T-cell (primary cell): ENCODE measurements at places on chromosomes 4 and X. TPM values are rescaled to one million over a fixed set of nuclear protein-coding genes. Genes with fewer than 3 reads are reported as not detected.

The GAK gene
- total RNA-seq, result 223 TPM

The GRIA3 gene
- total RNA-seq, result not detected

The NXF2 gene
- not detected for total RNA-seq

The ETDA gene
- total RNA-seq, result not detected

The SHOX gene
- not detected for total RNA-seq

The CAPN6 gene
- not detected for total RNA-seq

The TCEAL6 gene
- total RNA-seq, result not detected

The PCDH11X gene
- not detected for total RNA-seq

The ZCCHC18 gene
- total RNA-seq, result 2.7 TPM

- DNase-seq, result no peak
- H3K27me3 ChIP-seq, result no peaks in the 10 kb centered on the region
- no peak overlapping the region for H3K4me3 ChIP-seq
- no peaks in the 10 kb centered on the region for H3K4me1 ChIP-seq
- peaks cover 10% of the 10 kb centered on the region for H3K36me3 ChIP-seq
- H3K27ac ChIP-seq, result no peak overlapping the region
These were observed 94.9 kb downstream of the ATP8A1 start for GRCh38 chr4:42562016-42562415.

DNA sequence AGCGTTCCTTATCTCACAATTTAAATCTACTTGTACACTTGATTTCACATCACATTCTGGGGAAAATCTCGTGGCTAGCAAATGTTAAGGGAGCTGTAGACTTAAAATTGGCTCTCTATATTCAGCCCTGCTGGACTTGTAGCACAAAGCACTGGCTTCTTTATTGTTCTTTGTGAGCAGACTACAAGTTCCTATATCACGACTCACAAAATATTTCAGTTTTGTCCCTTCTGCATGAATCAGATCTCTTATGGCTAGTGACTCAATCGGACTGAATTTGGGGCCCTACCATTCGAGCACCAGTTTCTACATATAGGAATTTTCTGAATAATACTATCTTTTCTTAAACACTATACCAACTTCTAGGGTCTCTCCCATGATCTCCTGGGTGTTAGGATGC lies 390.1 kb downstream of the ADAM29 start:
- H3K4me3 ChIP-seq, result no peak overlapping the region
- no peak overlapping the region for H3K27ac ChIP-seq
- no peaks in the 10 kb centered on the region for H3K27me3 ChIP-seq
- no peaks in the 10 kb centered on the region for H3K4me1 ChIP-seq
- H3K36me3 ChIP-seq, result no peaks in the 10 kb centered on the region

GRCh38 chrX:43876680-43877079 lies 5.6 kb downstream of the MAOB start:
- no peaks in the 10 kb centered on the region for H3K4me1 ChIP-seq
- no peak overlapping the region for H3K27ac ChIP-seq
- peaks cover 9% of the 10 kb centered on the region for H3K27me3 ChIP-seq
- no peak overlapping the region for H3K4me3 ChIP-seq

DNA sequence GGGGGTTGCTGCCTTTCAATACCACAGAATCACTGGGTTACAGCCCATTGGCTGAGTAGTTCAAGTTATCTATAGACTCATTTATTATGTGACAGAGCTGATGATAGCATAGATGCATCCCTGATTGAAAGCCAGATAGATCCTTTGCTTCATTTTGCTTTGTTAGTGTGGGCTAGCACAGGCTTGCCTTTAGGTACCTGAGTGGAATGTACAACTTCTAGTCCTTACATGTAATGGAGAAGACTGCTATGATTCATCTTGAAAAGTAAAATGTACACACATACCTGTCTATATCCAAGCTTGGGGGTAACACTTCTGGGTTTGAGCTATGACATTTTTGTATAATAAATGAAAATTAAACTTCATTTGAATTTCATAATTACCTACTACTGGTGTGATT lies 226.0 kb upstream of the FTHL17 start:
- no peaks in the 10 kb centered on the region for H3K27me3 ChIP-seq

- no peak overlapping the region for H3K4me3 ChIP-seq
- peaks cover 29% of the 10 kb centered on the region for H3K4me1 ChIP-seq
- no peak overlapping the region for H3K27ac ChIP-seq
- no peak for DNase-seq
These were observed 49.5 kb downstream of the CLDN34 start for GRCh38 chrX:10016519-10017132.

DNA sequence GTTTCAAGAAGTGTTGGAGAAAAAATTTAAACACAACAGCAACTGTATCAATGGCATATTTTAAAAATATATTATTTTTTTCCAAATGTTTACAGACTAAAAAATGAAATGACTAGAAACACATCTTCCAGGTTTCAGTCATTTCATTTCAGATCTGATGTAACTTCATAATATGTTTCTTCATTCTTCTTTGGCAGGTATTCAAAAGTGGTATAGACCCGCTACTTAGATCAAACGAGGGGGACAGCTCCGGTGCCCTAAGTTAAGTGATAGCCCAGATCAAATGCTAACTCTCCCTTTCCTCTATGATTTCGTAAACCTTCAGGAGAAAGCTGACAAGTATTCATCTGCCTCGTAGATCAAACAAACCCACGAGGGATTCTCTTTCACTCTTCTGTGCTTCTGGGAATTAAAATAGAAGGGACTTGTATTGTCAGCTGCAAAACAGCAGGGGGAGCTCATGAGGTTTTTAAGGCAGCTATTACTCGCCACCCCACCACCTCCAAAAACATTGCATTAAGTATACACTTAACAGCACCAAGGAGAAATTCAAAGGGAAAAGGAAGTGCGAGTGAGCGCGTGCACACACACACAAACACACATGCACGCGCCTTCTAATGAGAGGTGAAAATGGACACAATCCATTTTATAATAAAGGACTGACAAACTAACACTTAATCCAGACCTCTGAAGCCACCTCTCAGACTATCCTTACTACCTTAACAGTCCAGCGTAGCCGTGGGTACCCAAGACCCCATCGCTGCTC lies 21.4 kb downstream of the HELT start:
- no peaks in the 10 kb centered on the region for H3K36me3 ChIP-seq
- peak; percentile 42 for DNase-seq
- peaks cover 5% of the 10 kb centered on the region for H3K27me3 ChIP-seq
- no peak overlapping the region for H3K4me3 ChIP-seq
- no peak overlapping the region for H3K27ac ChIP-seq
- H3K4me1 ChIP-seq, result no peaks in the 10 kb centered on the region

DNA sequence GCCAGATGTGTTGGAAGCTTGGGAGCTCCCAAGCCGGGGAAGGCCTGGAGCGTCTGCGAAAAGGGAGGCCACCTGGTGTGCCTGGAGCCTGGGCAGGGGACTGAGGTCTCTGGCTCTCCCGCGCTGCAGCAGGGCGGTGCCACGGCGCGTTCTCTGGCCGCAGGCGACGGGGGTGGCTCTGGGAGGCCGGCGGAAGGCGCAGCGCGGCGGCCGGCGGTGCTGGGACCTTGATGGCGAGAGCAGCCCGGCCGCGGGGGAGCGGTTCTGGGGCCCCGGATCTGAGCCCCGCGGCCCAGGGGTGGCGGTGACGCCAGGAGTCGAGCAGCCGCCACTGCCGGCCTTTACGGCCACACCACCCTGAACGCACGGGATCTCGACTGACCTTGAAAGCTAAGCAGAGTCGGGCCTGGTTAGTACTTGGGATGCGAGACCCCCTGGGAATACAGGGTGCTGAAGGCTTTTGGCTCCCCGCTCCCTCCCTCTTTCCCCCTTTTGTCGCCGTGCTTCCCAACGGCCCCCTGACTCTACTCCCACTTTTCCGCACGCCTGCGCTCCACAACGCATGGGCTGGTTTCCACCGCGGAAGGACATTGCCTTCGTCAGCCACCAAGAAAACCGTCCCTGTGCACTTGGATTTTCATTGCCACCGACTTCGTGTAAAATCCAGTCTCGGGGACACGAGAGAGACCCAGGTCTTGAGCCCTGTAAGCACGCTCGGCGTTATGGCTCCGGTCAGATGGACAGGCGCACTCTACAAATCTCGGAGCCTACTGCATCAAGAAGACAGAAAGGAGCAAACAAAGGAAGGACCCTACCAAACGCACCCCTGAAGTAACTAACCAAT lies 9.5 kb downstream of the FRG2 start:
- H3K27me3 ChIP-seq, result peaks cover 12% of the 10 kb centered on the region
- DNase-seq, result no peak
- H3K4me1 ChIP-seq, result peaks cover 25% of the 10 kb centered on the region
- no peak overlapping the region for H3K27ac ChIP-seq

- H3K4me1 ChIP-seq, result no peaks in the 10 kb centered on the region
- H3K4me3 ChIP-seq, result no peak overlapping the region
- DNase-seq, result no peak
- no peaks in the 10 kb centered on the region for H3K27me3 ChIP-seq
- no peak overlapping the region for H3K27ac ChIP-seq
- H3K36me3 ChIP-seq, result no peaks in the 10 kb centered on the region
These were observed 25.3 kb upstream of the CT45A1 start for GRCh38 chrX:135688137-135688536.

DNA sequence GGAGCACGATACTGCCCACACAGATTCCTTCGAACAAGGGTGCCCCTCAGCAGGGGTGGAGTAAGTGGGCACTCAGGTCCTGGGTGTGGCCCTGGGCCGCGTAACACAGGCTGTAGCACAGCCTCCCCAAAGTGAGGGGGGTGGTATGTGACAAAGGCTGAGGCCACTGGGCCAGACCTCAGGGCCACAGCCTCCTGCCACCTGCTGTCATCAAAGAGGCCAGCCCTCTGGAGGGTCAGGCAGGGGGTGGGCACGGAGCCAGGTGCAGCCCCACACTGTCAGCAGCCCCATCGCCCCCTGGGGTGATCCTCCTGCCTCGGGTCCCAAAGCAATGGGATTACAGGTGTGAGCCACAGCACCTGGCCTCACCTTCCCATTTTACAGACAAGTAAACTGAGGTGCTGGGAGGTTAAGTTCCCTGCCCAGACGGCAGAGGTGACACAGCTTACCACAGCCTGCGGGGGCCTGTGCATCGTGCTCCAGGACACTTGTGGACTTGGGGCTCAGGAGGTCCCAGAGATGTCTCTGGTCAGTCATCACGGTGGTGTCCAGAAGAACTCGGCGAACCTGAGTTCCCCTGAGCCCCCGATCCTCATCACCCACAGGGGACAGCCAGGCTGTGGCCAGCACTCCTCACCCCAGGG lies 27.5 kb upstream of the MXD4 start:
- no peak for DNase-seq
- H3K4me3 ChIP-seq, result no peak overlapping the region
- no peaks in the 10 kb centered on the region for H3K36me3 ChIP-seq
- peak overlapping the region; percentile 96 for H3K27ac ChIP-seq
- peaks cover 25% of the 10 kb centered on the region for H3K4me1 ChIP-seq

GRCh38 chr4:108181704-108182103 lies 13.0 kb upstream of the LEF1 start:
- DNase-seq, result no peak
- no peaks in the 10 kb centered on the region for H3K4me1 ChIP-seq
- H3K27me3 ChIP-seq, result no peaks in the 10 kb centered on the region
- no peak overlapping the region for H3K4me3 ChIP-seq

DNA sequence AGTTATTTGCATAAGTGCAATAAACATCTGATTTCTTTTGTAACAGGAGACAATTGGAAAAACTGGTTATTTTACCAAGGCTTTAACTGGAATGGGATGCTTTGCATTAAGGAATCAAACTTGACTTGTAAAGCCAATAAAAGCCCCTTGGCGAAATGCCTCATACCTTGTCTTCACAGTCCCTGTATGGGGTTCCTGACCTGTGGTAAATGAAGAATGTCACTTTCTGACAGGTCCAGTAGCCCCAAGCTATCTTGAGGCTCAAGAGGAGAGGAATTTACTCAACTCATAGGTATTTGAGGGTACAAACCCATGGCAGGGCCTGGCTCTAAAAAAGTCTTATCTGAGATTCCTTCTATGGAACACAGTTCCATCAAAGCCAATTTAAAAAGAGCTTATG lies 78.0 kb downstream of the ACOX3 start:
- H3K36me3 ChIP-seq, result peaks cover 4% of the 10 kb centered on the region
- DNase-seq, result no peak
- no peak overlapping the region for H3K4me3 ChIP-seq
- no peak overlapping the region for H3K27ac ChIP-seq
- H3K27me3 ChIP-seq, result no peaks in the 10 kb centered on the region
- no peaks in the 10 kb centered on the region for H3K4me1 ChIP-seq

- H3K36me3 ChIP-seq, result no peaks in the 10 kb centered on the region
- H3K27ac ChIP-seq, result no peak overlapping the region
- no peak overlapping the region for H3K4me3 ChIP-seq
- H3K4me1 ChIP-seq, result no peaks in the 10 kb centered on the region
- no peak for DNase-seq
These were observed 183.1 kb upstream of the FAT1 start for GRCh38 chr4:186906722-186907121.

- H3K4me3 ChIP-seq, result no peak overlapping the region
- no peaks in the 10 kb centered on the region for H3K27me3 ChIP-seq
- no peak overlapping the region for H3K27ac ChIP-seq
- no peaks in the 10 kb centered on the region for H3K36me3 ChIP-seq
- DNase-seq, result no peak
- H3K4me1 ChIP-seq, result no peaks in the 10 kb centered on the region
These were observed 64.8 kb downstream of the TBC1D9 start for GRCh38 chr4:140691369-140691768.

DNA sequence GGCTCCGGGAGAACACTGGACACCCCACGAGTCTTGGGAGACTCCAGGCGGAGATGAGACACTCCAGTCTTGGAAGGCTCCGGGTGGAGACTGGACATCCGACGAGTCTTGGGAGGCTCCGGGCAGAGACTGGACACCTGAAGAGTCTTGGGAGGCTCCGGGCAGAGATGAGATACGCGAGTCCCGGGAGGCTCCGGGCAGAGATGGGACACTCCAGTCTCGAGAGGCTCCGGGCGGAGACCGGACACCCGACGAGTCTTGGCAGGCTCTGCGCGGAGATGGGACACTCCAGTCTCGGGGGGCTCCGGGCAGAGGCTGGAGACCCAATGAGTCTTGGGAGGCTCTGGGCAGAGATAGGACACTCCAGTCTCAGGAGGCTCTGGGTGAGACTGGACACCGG lies 28.1 kb upstream of the LANCL3 start:
- H3K4me3 ChIP-seq, result no peak overlapping the region
- no peaks in the 10 kb centered on the region for H3K4me1 ChIP-seq
- no peaks in the 10 kb centered on the region for H3K36me3 ChIP-seq
- no peak overlapping the region for H3K27ac ChIP-seq
- no peaks in the 10 kb centered on the region for H3K27me3 ChIP-seq
